GM23248 (cell line): ENCODE measurements at places on chromosomes 4 and X. TPM values are rescaled to one million over a fixed set of nuclear protein-coding genes. Genes with fewer than 3 reads are reported as not detected.

GLRB gene
- polyA plus RNA-seq, result 7.6 and 8.5 TPM in 2 replicates

THOC2 gene
- polyA plus RNA-seq, result 47.4 and 53.4 TPM in 2 replicates

TEX13C gene
- polyA plus RNA-seq, result not detected in 2 replicates

TEX11 gene
- not detected in 2 replicates for polyA plus RNA-seq
